Pancreas (tissue), 10 donors: ENCODE measurements at places on chromosomes 3 and 15. TPM values are rescaled to one million over a fixed set of nuclear protein-coding genes. Genes with fewer than 3 reads are reported as not detected.

GRCh38 chr3:135908225-135908624 lies 57.3 kb upstream of the PPP2R3A start:
- H3K27me3 ChIP-seq, result no peaks in the 10 kb centered on the region
- no peak for DNase-seq
- H3K4me1 ChIP-seq, result no peaks in the 10 kb centered on the region
- no peak overlapping the region for H3K4me3 ChIP-seq

GRCh38 chr3:149738876-149739275 lies 13.4 kb downstream of the COMMD2 start:
- H3K4me1 ChIP-seq, result no peaks in the 10 kb centered on the region
- H3K27me3 ChIP-seq, result no peaks in the 10 kb centered on the region
- no peak for DNase-seq

- H3K36me3 ChIP-seq, result no peaks in the 10 kb centered on the region
- H3K4me1 ChIP-seq, result no peaks in the 10 kb centered on the region
- no peaks in the 10 kb centered on the region for H3K27me3 ChIP-seq
- peak; percentile 87 for DNase-seq
These were observed 98.0 kb upstream of the TNFAIP8L3 start for GRCh38 chr15:51192521-51193280.

DNA sequence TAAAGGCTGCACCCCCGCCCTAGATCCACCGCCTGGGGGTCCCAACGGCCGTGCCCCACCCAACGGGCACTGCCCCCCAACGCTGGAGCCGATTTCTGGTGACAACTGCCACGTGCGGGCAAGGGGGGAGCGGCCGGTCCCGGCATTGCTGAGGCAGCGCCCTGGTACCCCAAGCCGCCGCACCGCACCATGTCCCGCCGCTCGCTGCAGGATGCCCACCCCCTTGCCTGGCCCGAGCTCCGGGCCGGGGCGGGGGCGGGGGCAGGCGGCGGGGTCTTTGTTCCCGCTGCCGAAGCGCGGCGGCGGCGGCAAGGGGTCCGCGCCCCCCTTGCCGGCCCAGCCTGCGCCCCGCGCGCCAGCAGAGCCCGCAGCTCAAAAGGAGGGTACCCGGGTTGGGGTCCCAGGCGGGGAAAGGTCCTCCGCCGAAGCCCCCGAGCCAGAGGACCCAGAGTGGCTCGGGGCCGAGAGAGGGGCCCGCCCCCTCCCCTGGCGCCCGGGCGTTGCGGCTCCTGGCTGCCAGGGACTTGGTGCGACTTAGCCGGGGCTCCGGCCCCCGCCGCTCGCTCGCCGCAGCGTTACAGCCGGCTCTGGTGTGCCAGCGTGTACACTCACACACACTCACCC lies 678 bp downstream of the SEMA7A start:
- DNase-seq, result no peak
- no peak overlapping the region for H3K27ac ChIP-seq
- H3K4me3 ChIP-seq, result peak overlapping the region; percentile 80
- no peaks in the 10 kb centered on the region for H3K27me3 ChIP-seq

GRCh38 chr15:42929306-42929848 lies 8.8 kb upstream of the TTBK2 start:
- H3K4me1 ChIP-seq, result no peaks in the 10 kb centered on the region
- H3K27ac ChIP-seq, result no peak overlapping the region
- no peaks in the 10 kb centered on the region for H3K27me3 ChIP-seq
- H3K36me3 ChIP-seq, result no peaks in the 10 kb centered on the region
- H3K4me3 ChIP-seq, result no peak overlapping the region

DNA sequence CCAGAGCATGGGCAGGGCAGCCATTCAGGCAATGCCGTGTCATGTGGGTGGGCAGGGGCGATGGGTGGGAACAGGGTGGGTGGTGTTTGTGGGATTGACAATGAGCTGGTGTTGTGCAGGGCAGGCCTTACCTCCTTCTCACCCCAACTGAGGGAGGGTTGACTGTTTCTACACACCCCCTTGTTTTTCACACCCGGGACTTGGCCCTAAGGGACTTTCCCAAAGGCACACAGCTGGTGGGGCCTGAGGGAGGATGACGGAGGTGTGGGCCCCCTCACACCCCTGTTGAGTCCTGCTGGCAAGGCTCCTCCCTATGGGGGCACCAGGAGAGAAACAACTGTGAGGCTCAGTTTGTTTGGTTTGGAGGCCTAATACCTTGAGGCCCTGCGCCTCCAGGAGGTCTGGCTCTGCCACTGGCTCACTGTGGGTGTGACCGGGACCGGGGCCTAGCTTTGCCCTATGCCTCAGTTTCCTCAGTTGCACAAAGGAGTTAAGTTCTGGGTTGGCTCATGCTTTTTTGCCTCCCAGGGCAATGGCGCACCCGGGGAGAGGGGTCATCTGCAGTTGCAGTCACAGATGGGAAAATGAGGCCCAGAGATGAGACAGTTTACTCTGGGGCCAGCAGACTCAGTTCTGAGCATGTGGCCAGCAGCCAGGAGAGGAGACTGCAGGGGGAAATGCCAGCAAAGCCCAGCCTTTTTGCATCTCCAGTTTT lies 5.1 kb upstream of the DNAH1 start:
- H3K4me1 ChIP-seq, result no peaks in the 10 kb centered on the region
- no peak overlapping the region for H3K27ac ChIP-seq
- H3K36me3 ChIP-seq, result no peaks in the 10 kb centered on the region
- H3K4me3 ChIP-seq, result no peak overlapping the region

DNA sequence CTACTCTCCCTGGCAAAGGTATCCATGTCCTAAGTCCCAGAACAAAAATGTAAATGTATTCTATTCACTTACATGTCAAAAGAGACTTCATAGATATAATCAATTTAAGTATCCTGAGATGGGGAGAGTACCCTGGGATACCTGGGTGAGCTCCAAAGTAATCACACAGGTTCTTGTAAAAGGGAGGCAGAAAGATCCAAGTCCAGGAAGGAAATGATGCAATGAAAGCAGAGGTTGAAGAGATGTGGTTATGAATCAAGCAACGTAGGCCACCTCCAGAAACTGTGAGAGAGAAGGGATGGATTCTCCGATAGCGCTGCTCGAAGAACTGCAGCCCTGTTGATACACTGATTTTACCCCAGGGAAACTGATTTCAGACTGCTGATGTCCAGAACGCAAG lies 93.9 kb upstream of the VGLL3 start:
- DNase-seq, result no peak
- no peaks in the 10 kb centered on the region for H3K36me3 ChIP-seq
- no peaks in the 10 kb centered on the region for H3K27me3 ChIP-seq
- no peaks in the 10 kb centered on the region for H3K4me1 ChIP-seq

- H3K4me1 ChIP-seq, result no peaks in the 10 kb centered on the region
- H3K4me3 ChIP-seq, result no peak overlapping the region
- no peak overlapping the region for H3K27ac ChIP-seq
These were observed 7.1 kb upstream of the PLCB2 start for GRCh38 chr15:40314723-40315276.

DNA sequence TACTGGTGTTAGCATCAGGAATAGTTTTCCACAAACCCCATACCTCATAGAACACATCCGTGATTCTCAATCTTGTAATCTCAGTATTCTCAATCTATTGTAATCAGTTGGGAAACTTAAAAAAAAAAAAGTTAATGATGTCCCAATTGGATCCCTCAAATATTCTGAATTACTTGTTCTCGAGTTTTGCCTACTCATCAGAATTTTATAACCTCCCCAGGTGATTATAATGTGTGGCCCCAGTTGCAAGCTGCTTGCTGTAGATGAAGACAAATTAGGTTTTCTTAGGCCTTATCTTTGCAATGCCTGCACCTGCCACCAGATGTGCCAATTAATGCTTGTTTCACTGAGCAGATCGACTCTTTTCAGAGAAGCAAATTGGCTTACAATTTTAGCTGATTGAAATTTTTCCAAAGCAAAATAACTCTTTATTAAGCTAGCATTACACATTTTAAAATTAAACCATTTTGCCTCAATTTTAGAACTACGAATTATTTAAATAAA lies 19.0 kb upstream of the DIPK2A start:
- no peak overlapping the region for H3K27ac ChIP-seq
- H3K36me3 ChIP-seq, result no peaks in the 10 kb centered on the region
- H3K27me3 ChIP-seq, result no peaks in the 10 kb centered on the region
- no peak for DNase-seq
- no peaks in the 10 kb centered on the region for H3K4me1 ChIP-seq
- no peak overlapping the region for H3K4me3 ChIP-seq

DNA sequence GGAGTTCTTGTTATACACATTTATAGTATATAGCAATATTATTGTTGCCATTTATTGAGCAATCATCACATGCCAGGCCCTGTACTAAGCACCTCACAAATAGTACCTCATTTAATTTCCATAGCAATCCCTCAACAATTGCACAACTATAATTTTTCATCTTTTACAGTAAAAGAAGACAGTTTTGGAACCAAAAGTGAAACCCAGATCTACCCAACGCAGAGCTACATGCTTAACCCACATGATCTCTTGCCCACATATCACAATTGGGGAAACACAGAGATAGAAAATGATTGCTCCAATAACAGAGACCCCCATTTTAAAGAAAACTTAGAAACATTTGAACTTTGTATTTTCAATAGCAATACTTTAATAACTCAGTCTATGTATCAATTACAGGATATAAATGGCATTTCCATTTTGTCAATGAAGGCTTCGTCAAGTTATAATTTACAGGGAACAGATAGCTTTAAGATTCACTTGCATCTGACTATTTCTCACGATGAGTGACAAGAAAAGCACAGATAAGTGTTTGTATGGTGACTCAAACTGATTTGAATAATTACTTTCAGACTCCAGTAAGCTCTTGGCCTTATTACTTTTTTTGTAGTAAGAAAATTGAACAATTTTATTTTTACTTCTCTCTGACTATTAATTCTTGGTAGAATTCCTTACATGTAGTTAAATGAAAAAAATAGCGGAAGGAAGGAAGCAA lies 38.7 kb upstream of the CCDC50 start:
- no peaks in the 10 kb centered on the region for H3K4me1 ChIP-seq
- no peak for DNase-seq
- no peaks in the 10 kb centered on the region for H3K27me3 ChIP-seq
- no peak overlapping the region for H3K4me3 ChIP-seq

GRCh38 chr15:73744293-73744692 lies 8.9 kb downstream of the INSYN1 start:
- no peaks in the 10 kb centered on the region for H3K36me3 ChIP-seq
- no peaks in the 10 kb centered on the region for H3K27me3 ChIP-seq
- no peak for DNase-seq
- H3K4me3 ChIP-seq, result no peak overlapping the region

DNA sequence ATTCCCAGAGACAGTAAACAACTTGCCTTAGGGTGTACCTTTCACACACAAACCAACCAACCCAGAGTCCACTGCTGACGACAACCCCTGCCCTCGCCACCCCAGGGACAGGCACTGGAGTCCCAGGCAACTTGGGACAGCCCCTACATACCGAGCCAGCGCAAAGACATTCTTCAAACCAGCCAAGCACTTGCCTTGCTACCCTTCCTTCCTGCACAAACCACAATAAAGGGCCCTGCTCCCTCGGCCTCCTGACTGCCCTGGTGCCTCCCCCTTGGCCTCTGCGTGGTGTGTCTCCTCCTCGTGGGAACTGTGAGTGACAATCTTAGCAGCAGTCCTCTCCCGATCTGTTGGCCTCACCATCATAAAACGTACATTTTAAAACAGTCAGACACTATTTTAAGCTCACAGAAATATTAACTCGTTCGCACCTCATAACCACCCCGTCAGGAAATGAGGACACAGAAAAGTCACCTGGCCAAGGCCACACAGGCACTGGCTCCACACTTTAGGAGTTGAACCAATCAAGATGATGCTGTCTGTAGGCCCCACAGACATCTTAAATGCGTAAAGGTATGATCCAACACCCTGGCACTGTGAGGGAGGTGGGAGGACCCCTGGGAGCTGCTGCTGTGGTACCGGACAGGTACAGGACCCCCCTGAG lies 113.8 kb downstream of the ADCY5 start:
- no peaks in the 10 kb centered on the region for H3K27me3 ChIP-seq
- no peak overlapping the region for H3K4me3 ChIP-seq
- H3K27ac ChIP-seq, result no peak overlapping the region
- peaks cover 10% of the 10 kb centered on the region for H3K4me1 ChIP-seq
- H3K36me3 ChIP-seq, result no peaks in the 10 kb centered on the region

Gene ADAMTSL3
- 5.6 TPM for total RNA-seq

Gene PPARG
- total RNA-seq, result 1.7 TPM

Gene GHSR
- total RNA-seq, result not detected

Gene PTX3
- 5.0 TPM for total RNA-seq
